COR-L47 (cell line): ENCODE measurements at places on chromosomes 2 and 18.

DNA sequence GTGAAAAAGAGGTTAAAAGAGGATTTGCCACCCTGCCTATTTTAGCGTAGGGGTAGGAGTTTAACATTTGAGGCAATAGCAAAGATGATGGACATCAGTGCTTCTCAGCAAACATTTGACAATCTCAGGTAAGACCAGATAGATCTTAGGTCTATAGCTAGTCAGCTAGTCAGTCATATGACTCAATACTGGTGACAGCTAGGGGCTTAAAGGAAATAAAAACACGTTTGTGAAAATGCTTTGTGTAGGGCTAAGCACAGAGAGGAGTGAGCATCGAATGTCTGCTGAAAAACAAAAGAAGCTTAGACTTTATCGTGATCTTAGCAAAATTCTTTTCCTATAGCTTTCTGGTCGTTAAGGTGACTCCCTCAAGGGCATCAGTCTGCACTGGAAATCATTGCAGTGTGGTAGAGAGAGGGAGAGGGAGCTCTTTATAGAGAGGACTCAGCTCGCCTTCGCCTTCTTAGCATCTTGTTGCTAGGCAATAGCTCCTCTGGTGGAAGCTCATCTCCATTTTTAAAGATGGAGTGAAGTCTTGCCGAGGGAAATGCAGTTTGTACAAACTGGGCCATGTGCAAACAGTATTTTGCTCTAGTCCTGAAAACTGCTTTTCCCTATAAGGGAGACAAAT, 62.8 kb upstream of the SLC38A11 start:
- peak; percentile 54 for DNase-seq

DNA sequence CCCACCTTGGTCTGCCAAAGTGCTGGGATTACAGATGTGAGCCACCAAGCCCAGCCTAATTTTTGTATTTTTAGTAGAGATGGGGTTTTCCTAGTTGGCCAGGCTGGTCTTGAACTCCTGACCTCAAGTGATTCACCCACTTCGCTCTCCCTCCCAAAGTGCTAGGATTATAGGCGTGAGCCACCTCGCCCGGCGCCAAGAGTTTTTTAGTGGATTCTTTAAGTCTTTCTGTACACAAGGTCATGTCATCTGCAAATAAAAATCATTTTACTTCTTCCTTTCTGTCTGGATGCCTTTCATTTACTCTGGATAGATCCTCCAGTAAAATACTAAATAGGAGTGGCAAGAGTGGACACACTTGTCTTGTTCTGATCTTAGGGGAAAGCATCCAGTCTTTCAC, 61.7 kb downstream of the KCMF1 start:
- DNase-seq, result no peak

- no peak for DNase-seq
Observed at GRCh38 chr2:29062371-29062770, 12.0 kb downstream of the PCARE start.

DNA sequence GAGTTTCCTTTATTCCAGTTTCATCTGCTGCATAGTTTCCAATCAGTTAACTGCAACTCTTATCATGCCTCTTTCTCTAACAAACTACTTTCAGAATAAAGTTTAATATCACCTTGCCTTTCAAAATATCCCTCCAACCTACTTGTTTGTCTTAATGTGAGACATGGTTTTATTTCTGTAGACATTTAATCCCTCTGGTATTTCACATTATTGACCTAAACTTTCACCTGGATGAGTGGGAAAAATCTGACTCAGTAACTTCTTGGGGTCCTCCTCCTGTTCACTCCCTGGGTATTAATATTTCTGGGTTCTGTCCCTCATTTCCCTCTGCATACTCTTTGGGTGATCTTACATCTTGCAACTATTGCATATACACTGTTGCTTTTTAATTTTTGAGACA, 27.9 kb downstream of the MSH6 start:
- DNase-seq, result no peak

GRCh38 chr2:136154384-136154783, 36.4 kb upstream of the CXCR4 start:
- no peak for DNase-seq

GRCh38 chr2:61763605-61764034, 90.2 kb downstream of the FAM161A start:
- peak; percentile 83 for DNase-seq

DNA sequence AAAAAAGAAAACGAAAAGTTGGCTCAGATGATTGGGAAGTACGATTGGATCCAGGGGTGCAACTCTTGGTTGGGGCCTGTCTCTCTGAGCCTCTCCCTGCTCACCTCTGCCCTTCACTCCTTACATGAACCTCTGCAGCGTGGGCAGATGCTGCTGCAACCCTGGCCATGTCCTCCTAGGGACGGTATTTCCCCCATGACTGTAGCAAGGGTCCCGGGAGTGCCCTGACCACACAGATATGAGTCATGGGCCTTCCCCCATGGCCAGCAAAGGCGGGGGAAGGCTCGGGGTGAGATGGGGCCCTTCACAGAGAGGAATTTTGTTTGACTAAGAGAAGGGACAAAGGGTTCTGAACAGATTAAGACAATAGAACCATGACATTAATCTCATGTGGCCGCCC, 129.0 kb downstream of the NCK2 start:
- no peak for DNase-seq

- DNase-seq, result no peak
Observed at GRCh38 chr2:61911510-61911909, 6.0 kb downstream of the COMMD1 start.

GRCh38 chr18:22253676-22254075, 84.3 kb downstream of the GATA6 start:
- DNase-seq, result no peak

GRCh38 chr18:57077005-57077765, 69.7 kb upstream of the BOD1L2 start:
- DNase-seq, result no peak

DNA sequence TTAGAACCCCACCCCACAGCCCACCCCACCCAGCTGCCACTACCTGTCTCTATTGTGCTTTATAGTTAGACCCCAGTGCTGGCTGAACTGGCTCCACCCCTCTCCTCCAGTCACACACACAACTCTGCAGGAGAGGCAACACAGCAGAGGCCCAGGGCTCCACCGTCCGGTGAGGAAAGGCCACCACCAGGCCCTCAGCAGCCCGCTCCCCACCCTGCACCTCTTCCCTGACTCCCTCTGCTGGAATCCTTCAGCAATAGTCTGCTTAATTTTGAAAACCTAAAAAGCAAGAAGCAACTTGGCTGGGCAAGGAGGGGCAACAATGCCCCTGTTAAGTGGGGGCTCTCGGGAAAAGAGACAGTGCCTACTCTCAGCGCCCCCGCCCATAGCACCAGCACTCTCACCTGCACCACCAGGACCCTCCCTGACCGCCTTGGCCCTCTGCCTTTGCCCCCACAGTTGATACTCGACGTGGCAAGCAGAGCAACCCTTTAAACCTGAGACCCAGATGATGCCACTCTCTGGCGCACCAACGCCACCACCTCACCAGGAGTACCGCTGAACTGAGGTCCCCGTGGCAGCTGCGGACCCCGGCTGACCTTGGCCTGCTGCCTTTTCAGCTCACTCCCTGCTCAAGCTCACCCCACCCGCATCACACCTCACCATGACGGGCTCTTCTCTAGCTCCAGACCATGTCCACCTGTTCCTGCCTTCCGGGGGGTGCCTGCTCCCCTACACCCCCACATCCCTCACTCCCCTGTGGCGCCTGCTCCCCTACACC, 45.7 kb downstream of the NDUFA10 start:
- no peak for DNase-seq

GRCh38 chr18:54100920-54101470, 123.5 kb downstream of the MBD2 start:
- DNase-seq, result no peak

DNA sequence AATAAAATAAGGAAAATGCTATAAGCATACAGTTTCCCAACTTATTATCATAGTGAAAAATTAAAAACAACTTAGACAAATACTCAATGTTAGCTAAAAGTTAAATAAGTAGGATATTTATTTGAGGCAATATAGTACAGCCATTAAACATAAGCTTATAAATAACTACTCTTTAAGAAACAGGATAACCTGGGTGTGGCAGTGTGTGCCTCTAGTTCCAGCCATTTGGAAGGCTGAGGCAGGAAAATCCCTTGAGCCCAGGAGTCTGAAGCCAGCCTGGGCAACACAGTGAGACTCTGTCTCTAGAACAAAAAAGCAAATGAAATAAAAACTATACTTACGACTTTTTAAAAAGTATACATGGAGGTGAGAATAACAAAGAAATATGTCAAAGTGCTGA, 39.7 kb downstream of the VIL1 start:
- DNase-seq, result no peak

- DNase-seq, result no peak
Observed at GRCh38 chr2:105748566-105748965, 3.9 kb downstream of the NCK2 start.

DNA sequence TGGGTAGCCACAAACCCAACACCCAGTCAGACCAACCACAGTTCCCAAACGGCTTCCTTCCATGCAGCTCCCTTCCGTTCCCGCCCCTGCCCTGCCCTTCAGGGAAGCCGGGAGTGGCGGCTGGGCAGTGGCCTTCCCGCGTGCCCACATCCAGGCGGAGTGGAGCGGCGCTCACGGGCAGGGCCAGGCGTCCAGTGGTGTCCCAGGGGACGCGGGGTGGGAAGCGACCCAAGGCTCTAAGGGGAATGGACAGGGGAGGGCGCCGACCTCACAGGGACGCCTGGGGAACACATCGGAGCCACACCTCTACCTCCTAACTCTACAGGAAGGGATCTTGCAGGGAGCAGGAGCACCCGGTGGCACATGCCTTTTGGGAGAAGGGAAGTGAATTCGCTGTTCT, 225.9 kb upstream of the MGAT5 start:
- DNase-seq, result no peak

DNA sequence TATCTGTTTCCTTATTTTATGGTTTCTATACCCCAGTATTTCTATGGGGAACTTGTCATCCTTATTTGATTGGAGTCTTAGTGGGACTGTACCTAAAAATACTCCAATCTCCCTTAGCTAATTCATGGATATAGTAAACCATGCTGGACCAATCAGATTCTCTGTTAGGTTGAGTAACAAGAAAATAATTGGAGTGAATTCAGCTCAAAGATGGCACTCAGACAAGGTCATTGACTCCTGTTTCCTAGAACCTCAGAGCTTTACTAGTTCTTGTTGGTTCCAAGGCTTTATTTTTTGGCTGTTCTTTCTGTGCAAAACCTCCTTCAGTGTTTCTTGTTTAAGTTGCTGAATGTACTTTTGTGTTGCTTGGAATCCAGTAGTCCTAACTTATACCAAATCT, 31.9 kb upstream of the CPS1 start:
- no peak for DNase-seq

- DNase-seq, result no peak
Observed at GRCh38 chr2:159225025-159226016, 61.2 kb downstream of the WDSUB1 start.

DNA sequence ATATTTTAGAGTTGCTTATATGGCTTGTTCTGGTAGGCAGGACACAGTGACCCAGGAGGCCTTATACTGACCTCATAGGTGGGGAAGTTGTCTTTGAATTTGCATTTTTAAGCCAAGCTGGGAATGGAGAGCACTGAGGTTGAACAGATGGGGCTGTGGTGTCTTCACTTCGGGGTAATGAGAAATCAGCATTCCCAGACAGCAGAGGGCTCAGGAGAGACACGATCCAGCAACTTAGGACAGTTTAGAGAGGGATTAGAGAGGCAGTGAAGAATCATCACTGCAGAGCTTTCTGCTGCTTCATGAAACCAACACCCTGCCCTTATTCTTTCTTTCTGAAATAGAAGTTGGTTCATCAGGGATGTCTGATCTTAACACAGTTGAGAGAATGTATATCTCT, 202.4 kb downstream of the TDRD15 start:
- DNase-seq, result no peak

DNA sequence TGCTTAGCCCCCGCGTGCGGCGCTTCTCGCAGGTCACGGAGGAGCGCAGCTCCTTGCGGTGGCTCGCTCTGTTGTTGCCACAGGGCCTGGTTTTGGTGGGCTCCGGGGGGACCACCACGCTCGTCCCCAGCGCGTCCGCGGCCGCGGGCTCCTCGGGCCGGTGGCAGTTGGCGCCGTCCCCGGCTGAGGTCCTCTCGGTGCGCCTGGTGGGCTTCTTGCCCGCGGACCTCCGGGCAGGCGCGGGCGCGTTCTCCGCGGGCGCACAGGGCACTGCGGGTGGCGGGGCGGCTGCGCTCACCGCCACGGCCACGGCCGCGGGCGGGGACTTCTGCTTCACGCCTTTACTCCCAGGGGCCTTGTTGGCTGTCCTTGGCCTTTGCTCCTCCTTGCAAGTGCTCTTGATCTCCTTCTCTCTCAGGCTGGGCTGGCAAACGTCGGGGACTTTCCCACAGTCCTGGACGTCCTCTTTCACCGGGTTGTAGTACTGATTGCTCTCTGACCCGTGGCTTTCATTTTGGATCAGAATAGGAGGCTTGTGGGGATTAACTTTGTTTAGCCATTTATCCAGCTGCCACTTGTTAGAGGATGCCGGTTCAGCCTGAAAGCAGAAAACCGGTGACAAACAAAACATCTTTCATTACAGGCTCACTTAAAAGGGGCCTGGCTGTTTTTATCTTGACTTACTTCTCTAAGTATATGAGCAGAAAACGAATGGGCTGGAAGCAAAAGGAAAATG, 104.0 kb upstream of the REV1 start:
- DNase-seq, result no peak

DNA sequence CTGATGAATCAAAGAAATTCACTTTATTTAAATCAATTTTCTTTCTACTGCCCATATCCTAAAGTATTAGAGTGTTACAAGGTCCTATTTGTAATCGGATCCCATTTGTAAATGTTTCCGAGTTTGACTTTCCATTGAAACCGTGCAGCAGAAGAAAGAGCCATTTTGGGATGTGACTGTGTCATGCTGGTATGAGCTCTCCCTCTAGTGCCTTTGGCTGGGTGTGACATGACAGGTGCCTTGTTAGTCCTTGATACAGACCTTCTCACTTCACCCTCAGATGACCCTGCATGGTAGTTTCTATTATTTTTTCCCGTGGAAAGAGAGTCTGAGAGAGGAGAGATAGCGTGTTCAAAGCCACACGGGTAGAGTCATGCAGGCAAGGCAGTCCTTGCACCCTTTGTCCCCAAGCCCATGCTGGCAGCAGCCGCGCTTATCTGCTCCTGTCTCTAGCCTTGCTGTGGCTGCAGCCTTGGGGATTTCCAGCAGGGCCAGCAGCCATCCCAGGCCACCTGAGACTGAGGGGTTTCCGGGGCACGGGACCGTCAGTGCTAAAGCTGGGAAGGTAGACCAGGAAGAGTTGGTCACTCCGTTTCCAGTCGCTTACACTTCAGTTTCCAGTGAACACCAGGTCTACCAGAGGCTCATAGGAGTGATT, 21.4 kb downstream of the CHMP1B start:
- peak; percentile 11 for DNase-seq

- DNase-seq, result no peak
Observed at GRCh38 chr2:20450201-20450999, 3.5 kb downstream of the RHOB start.

GRCh38 chr18:38032516-38032915, 466.9 kb upstream of the CELF4 start:
- DNase-seq, result no peak

- no peak for DNase-seq
Observed at GRCh38 chr2:233979748-233980147, 62.6 kb downstream of the TRPM8 start.
